GM20000 (cell line): ENCODE measurements at places on chromosomes 1 and 21.
A peak's percentile ranks its signal among the peaks of the same experiment; 100 is the strongest.

DNA sequence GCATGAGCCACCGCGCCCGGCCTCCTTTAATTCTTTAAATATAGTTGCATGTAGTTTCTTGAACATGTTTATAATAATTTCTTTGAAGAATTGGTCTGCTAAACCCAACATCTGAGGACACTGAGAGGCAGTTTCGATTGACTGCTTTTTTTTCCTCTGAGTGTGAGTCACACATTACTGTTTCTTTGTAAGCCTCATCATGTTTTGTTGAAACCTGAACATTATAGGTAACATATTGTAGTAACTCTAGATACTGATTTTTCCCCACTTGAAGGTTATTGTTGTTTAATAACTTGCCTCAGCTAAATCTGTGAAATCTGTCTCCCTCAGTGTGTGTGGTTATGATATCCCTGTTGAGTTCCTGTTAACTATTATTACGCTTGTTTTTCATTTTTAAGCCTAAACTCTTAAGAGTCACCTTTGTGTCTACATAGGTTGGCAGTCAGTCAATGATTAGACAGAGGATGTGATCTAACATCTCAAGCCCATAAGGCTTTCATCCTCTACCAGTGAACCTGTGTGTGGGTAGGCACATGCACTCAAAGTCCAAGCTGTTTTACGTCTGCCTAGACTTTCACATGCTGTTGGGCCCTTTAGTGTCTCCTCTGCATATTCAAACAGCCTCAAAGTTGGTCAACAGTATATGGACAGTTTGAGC lies 155.5 kb downstream of the KCNH1 start:
- no peak for DNase-seq

DNA sequence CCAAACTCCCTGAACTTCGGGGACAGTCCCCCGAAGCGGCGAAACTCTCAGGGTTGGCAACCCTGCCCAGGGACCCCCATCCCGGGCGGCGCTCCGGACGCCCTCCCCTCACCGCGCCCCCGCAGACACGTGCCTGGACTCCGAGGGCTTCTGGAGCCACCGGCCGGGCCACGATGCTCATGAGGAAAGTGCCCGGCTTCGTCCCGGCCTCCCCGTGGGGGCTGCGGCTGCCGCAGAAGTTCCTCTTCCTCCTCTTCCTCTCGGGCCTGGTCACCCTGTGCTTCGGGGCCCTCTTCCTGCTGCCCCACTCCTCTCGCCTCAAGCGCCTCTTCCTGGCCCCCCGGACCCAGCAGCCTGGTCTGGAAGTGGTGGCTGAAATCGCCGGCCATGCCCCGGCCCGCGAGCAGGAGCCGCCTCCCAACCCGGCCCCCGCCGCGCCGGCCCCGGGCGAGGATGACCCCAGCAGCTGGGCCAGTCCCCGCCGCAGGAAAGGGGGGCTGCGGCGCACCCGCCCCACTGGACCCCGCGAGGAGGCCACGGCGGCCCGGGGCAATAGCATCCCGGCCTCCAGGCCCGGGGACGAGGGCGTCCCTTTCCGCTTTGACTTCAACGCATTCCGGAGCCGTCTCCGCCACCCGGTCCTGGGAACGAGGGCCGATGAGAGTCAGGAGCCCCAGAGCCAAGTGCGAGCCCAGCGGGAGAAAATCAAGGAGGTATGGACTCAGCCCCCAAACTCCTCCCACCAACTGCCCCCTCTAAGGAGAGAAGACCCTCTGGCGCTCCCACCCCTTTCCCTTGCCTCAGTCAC lies 1.2 kb downstream of the MAN1C1 start:
- no peak for DNase-seq

GRCh38 chr21:36613059-36613458 lies 85.9 kb upstream of the SIM2 start:
- DNase-seq = no peak

GRCh38 chr1:77347646-77348045 lies 65.8 kb downstream of the AK5 start:
- DNase-seq = no peak

GRCh38 chr1:35215346-35215745 lies 22.4 kb upstream of the SFPQ start:
- no peak for DNase-seq

- peak; percentile 20 for DNase-seq
Measured at GRCh38 chr21:25733859-25734653, 648 bp downstream of the ATP5PF start.

- DNase-seq = no peak
Measured at GRCh38 chr21:18549214-18549905, 145.8 kb upstream of the TMPRSS15 start.
